Left cardiac atrium (tissue), 4 donors: ENCODE measurements at places on chromosomes 2 and 18.
A peak's percentile ranks its signal among the peaks of the same experiment; 100 is the strongest.

DNA sequence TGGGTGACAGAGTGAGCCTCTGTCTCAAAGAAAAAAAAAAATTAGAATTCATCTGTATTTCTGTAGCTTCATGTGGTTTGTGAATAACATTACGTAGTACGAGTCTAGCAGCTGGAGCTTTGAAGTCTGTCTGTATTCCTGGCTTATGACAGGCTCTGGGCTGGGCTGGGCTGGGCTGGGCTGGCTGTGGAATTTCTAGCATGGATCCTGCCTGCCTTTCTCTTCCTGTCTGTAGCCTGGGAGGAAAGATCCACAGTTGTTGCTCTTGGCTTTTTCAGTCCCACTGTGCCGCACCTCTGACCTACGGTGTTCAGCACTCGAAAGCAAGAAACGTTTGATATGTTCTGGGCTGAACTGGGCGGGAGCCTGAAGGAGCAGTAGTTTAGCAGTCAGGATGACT is 55.4 kb downstream of the BOLA3 start:
- DNase-seq = no peak

GRCh38 chr18:62312851-62313250 is 12.3 kb upstream of the TNFRSF11A start:
- DNase-seq = no peak

DNA sequence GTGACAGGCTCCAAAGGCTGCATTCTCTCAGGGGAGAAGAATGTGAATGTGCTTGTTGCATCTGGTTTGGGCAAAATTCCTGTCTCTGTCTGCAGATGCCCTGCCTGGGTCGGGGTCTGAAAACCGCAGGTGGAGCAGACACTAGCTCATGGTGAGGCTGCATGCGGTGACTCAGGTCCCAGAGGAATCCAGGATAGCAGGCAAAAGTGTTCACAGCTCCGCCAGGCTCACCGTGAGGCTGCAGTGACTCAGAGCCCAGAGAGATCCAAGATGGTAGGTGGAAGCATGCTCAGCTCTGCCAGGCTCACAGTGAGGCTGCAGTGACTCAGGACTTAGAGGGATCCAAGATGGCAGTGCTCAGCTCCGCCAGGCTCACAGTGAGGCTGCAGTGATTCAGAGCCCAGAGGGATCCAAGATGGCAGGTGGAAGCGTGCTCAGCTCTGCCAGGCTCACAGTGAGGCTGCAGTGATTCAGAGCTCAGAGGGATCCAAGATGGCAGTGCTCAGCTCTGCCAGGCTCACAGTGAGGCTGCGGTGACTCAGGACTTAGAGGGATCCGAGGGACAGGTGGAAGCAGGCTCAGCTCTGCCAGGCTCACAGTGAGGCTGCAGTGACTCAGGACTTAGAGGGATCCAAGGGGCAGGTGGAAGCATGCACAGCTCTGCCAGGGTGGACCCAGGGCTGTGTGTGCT is 200.5 kb downstream of the ACKR3 start:
- no peak for DNase-seq

DNA sequence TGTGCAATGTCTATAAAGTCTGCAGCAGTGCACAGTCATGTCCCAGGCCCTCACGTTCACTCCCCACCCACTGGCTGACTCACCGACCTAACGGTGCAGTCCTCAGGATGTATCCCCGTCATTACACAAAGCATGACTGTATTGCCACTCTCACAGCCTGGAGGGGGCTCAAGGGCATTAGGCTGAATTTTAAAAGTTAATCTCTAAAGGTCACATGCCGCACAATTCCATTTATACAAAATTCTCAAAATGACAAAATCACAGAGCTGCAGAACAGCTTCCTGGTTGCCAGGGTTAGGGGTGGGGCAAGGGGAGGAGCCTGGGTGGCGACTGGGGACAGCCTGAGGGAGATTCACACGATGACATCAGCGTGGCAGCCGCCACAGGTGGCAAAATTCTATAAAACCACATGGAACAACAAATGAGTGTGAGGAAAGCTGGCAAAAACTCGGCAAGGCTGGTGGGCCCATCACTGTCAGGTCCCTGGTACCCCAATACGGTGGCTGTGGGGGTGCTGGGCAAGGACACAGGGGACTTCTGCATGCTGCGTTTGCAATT is 97.6 kb downstream of the NDUFA10 start:
- no peak for DNase-seq

DNA sequence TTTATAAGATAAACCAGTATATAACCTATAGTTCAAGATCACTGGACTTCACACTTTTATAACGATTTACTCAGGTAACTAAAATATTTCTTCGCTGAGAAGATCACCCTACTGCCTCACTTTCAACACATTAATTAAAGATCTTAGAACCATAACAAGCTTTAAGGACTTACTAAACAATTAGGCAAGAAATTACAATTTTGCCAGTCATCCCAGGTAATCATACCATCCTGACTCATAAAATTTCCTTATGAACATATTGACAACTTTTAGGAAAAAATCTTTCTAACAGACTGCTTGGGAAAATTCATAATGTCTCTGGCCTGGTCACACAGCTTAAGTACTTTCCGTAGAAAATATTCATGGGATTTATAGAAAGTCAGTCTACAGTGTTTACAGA is 223.2 kb downstream of the NRXN1 start:
- DNase-seq = no peak

- no peak for DNase-seq
These were observed 73.0 kb upstream of the COPS8 start for GRCh38 chr2:237012577-237013267.

DNA sequence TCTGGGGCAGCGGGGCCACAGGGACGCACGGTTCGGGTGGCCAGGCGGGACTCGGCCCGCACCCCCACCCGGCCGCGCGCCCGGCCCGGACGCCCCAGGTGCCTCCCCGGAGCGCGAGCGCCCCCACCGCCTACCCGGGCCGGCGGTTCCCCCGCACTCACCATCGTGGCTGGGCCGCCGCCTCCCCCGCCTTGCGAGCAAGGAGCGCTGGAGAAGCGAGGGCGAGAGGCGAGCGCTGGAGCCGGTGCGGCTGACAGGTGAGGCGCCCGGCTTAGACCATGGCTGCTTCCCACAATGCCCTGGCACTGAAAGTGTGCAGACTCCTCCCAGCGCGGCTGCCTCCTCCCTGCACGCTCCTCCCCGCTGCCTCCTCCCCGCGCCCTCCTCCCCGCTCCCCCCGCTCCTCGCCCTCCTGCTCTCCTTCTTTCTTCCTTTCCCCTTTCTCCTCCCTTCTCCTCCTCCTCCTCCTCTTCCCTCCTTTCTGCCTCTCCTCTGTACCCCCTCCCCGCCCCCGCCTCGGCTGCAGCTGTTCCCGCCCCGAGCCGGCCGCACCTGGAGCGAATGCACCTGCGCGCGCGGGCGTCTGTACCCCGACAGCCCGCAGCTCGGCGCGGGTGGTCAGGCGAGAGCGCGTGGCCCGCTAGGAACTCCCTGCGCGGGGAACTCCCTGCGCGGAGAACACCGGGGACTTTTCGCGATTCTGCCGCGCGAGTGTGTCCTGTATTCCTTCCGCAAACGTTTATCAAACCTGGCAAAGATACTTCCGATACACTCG is at the start of gene AP1S3:
AP1S3 (minus strand) TSS at position 296 of the 775 bp plus-strand sequence; CDS start at position 164, 132 bp downstream.
- peak; percentile 64 for DNase-seq

DNA sequence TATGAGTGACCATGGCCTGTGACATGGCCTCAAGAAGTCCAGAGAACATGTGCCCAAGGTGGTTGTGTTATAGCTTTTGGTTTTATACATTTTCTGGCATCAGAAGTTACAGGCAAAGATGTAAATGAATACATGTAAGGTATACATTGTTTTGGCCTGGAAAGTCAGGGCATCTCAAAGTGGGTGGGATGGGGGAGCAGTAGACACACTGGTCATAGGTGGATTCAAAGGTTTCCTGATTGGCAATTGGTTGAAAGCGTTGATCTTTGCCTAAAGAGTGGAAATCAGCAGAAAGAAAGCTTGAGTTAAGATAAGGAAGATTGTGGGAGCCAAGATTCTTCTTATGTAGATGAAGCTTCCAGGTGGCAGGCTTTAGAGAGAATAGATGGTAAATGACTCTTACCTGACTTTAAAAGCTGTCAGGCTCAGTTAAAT is 62.1 kb upstream of the DYNAP start:
- no peak for DNase-seq

DNA sequence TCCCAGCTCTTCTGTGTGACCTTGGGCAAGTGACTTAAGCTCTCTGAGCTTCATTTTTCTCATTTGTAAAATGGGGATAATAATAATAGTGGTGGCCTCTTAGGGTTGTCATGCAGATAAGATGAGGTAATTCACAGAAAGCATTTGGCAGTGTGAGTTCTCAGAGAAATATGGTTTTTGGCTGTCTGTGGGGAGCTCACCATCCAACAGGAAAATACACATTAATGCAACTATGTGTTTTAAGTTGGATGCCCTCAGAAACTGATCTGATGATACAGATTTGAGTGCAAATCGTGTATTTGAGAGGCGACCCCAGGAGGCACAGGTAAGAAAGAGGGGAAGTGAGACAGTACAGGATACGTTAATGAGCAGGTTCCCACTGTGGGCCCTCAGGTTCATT is 56.1 kb upstream of the SPRED2 start:
- no peak for DNase-seq

- no peak for DNase-seq
These were observed 160.6 kb downstream of the MTCL1 start for GRCh38 chr18:8865934-8866333.

DNA sequence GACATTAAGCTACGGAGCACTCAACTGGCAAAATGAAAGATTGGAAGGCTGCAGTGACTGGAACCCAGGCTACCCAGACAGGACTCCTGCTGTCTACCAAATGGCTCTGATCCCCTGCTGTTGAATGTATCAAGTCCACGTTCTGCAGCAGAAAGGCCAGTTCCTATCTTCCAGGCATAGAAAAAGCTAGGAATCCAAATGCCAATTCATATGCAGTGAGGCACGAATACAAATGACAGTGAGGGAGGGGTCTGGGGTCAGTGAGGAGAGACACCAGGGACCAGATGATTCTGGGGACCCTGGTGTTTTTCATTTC is 5.3 kb downstream of the NRP2 start:
- no peak for DNase-seq
